ENCODE measurements at places on chromosomes 1 and 21. TPM values are rescaled to one million over a fixed set of nuclear protein-coding genes. Genes with fewer than 3 reads are reported as not detected.

Gene EYA3
- 15.0 TPM for polyA plus RNA-seq

DNA sequence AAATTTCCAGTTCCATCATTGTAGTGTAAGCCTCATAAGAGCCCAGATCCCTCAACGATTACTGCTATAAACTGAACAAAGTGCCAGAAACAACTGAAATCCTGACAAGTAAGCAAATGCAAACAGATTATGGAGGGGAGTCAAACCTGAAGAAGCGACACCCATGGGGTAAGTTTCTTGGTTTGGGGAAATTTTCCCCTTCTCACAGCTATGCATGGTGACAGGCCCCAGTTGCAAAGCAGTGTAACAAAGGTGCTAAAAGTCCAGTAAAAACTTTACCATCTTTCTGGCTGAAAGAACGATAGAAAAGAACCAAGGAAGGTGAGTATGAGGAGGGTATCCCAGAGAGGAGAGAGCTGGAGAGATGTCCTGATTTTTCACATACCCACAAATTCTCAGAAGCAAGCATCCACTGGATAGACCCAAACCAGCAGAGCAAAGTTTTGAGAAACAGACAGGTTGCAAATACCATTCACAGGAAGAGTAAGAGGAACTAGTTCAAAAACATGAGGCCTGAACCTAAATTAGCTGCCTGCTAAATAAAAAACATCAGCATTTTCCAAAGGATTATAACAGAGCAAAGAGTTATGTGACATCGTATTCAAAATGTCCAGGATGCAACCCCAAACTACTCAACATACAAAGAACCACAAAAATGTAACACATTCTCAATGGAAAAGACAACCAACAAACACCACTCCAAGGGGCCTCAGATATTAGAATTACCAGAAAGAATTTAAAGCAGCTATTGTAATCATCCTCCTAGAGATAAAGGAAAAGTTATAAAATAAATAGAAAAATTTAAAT lies 14.5 kb downstream of the SCYL3 start:
- H3K27me3 ChIP-seq: no peaks in the 10 kb centered on the region
- no peak overlapping the region for H3K4me3 ChIP-seq
- H3K36me3 ChIP-seq: peaks cover 17% of the 10 kb centered on the region

- no peaks in the 10 kb centered on the region for H3K36me3 ChIP-seq
- no peak for DNase-seq
- H3K27me3 ChIP-seq: no peaks in the 10 kb centered on the region
- no peak overlapping the region for H3K4me3 ChIP-seq
- no peaks in the 10 kb centered on the region for H3K4me1 ChIP-seq
These were observed 148.5 kb upstream of the EDN2 start for GRCh38 chr1:41632781-41633575.

DNA sequence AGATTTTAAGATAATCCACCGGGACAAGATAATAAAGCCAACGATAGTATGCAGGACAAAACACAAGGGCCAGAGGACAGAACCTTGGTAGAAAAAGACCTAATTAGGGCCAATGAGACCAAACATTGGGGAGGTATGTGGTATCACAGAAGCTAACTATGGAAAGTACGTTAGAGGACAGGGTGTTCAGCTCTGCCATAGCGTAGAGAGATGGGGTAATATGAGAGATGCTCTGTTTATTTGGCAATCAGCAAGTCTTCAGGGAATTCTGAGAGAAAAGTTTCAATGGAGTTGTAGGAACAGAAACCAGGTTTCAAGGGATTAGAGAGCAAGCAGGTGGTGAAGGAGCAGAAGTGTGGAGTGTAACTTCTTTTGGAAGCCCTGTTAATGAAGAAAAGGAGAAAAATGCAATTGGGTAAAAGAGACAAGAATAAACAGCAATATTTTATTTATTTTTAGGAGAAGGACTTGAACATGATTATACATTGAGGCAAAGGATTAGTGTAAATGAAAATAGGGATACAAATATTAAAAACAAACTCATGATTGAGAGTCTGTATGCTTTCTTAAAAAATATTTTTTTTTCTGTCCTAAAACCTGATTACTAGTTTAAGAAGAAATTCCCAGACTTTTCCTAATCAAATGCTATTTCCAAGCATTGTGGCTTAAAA lies 24.0 kb downstream of the EEIG2 start:
- no peaks in the 10 kb centered on the region for H3K27me3 ChIP-seq
- no peaks in the 10 kb centered on the region for H3K36me3 ChIP-seq
- H3K4me3 ChIP-seq: no peak overlapping the region
- no peak overlapping the region for H3K27ac ChIP-seq
- no peak for DNase-seq

DNA sequence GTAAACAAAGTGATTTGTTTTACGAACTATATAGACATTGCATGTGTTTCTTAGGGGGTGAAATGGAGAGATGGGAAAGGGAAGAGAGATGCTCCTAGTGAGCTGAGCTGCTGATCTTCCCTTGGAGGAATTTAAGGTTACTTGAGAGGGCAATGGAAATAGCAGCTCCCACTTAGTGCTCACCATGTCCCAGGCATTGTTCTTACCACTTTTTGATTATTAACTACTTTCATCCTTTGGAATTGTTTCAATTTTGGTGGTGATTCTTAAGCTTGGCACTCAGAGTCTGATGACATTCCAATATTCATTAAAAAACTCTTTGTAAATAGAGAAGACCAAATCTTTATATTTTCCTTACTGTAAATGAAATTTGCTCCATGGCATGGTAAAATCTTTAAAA lies 124.9 kb downstream of the ITSN1 start:
- H3K4me3 ChIP-seq: no peak overlapping the region
- no peaks in the 10 kb centered on the region for H3K27me3 ChIP-seq
- peaks cover 43% of the 10 kb centered on the region for H3K36me3 ChIP-seq
- no peak for DNase-seq

All from H1 (cell line).